ENCODE measurements at places on chromosomes 16 and 17.
A peak's percentile ranks its signal among the peaks of the same experiment; 100 is the strongest.

- no peak for DNase-seq
Observed at GRCh38 chr17:51742571-51742970, 415.9 kb downstream of the CA10 start.

DNA sequence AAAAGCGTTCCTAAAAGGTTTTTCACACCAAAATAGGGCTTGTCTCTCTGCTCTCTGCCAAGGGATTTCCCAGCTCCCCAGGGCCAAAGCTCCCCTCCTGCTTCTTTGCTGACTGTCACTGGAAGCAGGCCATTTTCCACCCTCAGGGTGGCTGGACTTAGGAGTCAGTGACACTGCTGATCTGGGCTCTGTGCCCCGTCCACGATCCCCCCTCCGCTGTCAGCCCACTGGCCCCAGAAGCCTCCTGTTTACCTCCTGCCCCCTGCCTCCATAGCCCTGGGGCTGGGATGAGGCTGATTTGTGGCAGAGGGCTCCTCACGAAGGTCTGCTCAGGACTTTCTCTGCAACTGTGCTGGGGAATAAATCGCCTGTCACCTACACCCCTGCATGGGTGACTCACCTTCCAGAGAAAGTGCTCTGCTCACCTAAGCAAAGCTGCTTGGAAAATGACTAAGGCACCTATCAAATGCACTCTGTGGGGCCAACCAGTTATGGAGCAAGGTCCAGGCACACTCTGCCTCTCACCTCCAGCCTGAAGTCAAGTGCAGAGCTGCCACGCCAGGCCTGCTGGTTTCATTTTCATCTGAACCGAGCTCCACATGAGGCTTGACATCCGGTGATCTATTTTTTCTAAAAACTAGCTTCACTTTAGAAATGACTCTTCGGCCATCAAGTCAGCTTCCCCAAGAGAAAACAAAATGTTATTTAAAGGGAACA, 4.9 kb downstream of the MAP3K14 start:
- peak; percentile 45 for DNase-seq

DNA sequence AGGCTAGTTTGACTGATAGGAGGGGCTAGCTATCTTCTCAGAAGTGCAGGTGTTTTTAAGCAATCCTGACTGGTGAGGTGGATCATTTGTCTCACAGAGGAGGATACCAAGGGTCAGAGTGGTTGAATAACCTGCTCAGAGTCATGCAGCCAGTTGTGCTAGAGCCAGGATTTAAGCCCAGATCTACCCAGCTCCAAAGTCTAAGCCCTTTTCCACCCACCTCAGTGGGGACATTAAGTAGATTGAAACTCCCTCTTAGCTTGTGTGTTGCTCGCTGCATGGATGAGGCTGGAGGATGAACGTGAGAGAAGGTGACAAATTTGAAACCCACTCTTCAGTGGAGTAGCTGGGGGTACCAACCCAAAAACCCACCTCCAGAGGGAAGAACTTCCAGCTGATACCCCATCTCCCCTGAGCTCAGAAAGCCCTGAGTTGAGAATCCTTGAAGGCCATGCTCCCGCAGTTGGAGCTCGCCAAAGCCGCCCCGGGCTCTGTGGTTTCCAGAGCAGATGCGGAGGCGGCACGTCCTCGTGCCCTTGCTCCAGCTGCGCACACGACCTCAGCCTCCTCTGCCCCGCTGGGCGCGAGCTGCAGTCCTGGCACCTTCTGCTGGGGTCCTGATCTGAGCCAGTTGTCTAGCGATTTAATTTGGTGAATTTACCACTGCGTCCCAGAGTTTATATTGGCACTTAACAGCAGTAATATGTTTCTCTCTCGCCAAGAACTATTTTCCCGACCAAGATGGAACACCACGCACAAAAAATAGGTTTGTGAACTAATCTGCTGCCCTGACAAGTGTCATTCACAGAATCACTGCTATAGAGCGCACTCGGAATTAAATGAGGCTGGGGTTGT, 159.5 kb downstream of the CCDC182 start:
- DNase-seq: peak; percentile 85

GRCh38 chr16:70701998-70702397, 16.1 kb upstream of the MTSS2 start:
- DNase-seq: no peak

DNA sequence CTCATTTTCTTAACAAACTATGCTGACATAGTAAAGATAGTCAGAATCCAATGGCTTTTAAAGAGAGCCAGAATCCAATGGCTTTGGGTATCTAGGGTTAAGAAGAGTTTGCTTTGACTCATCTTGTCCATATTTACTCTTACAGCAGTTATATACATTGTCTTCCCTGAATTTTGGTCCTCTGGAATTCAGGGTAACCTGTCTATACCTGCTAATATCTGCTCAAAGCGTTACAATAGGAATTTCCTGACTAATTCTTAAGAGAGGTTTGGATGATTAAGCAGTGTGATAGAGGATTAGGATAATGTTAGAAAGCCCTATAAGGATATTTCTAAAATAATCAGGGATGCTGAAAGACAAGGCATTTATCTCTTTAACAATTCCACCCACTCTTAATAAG, 2.0 kb upstream of the CDH8 start:
- DNase-seq: no peak

DNA sequence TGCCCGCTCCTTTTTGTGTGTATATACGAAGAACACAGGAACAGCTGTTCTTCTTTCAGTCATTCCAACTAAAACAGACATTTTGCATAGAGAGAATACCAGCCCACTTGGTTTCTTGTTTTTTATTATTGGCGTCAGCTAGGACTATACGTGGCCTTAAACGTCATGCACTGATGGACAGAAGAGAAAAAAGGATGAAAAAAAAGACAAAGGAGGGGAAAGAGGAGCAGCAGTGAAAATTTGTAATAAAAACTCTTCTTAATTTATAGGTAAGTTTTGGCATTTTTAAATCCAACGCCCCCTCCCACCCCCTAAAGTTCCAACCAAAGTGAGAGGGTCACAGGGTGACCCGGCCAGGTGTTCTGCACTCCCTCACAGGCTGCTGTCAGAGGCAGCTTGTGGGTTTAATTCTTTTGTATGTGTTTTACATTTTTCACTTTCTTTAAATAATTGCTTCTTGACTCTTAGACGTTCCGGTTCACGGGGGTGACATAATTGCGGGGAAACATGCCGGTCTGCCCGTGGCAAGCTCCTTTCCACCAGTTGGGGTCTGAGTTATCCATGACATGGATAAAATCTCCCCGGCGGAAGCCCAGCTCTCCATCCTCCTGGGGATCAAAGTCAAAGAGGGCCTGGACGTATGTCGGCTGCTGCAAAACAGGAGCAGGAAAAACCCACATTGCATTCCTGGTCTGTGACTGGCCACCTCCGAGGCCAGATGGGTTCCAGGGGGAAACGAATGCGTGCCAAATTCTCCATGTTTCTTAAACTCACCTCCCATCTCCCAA, 30.9 kb upstream of the SLC25A19 start:
- no peak for DNase-seq

DNA sequence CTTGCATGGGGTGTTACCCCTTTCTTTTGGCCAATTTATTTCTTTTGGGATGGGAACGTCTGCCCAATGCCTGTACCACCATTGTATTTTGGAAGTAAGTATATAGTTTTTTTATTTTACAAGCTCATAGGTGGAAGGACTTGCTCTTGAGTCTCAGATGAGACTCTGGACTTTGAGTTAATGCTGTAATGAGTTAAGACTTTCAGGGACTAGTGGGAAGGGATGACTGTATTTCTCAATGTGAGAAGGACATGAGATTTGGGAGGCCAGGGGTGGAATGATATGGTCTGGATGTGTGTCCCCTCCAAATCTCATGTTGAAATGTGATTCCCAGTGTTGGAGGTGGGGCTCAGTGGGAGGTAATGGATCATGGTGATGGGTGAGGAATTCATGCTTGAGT, 49.1 kb downstream of the HNF1B start:
- no peak for DNase-seq

DNA sequence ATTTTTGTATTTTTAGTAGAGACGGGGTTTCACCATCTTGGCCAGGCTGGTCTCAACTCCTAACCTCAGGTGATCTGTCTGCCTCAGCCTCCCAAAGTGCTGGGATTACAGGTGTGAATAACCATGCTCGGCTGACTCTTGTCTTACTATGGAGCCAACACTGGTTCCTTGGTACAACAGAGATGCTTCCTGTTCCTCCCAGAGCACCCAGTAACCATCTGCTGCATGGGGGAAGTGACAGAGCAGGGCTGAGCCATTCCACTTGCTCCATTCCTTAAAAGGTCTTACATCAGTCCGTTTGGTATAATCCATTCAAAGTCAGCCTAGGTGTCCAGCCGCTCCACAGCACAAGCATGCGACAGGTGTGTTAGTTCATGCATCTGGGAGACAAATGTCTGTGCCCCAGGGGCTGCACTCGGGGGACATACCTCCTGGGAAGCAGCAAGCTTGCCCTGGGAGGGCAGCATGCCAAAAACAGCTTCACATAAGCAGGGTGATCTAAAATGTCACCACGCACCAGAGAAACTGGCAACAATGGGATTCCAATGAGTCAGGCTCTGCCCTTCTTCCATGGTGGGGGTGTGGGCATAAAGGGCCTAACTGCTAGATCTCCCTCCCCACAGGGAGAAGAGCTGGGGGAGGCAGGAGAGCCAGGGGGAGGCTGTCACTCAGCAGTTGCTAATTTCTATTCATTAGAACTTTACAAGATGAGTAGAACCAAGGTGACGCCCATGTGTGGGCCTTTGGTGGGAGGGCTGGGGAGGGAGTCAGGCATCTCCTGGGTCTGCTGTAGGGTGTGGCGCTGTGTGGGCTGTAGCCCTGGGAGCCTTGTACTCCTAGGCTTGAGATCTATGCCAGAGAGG, 35.5 kb downstream of the PIPOX start:
- no peak for DNase-seq
